ENCODE measurements at places on chromosomes 1 and 21.

- DNase-seq, result no peak
Measured at GRCh38 chr1:218829097-218829496, 344.6 kb upstream of the LYPLAL1 start.

DNA sequence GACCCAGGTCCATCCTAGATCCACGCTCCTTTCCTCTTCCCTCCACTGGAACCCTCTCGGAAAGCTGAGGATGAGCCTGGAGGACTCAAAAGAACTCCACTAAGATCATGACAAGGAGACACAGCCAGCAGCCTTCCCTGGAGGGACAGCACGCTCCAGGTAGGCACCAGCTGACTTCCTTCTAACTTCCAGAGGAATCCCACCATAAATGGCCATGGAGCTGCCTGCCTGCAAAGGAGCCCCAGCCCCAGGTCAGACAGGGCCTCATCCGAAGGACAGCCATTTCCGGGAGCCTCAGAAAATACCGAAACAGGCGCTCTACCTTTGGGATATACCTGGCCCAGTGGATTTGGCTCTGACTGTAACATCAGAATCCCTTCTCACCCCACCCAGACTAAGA is 4.1 kb downstream of the SH3BP5L start:
- DNase-seq, result no peak

GRCh38 chr21:14869984-14870852 is 194.6 kb downstream of the NRIP1 start:
- no peak for DNase-seq

DNA sequence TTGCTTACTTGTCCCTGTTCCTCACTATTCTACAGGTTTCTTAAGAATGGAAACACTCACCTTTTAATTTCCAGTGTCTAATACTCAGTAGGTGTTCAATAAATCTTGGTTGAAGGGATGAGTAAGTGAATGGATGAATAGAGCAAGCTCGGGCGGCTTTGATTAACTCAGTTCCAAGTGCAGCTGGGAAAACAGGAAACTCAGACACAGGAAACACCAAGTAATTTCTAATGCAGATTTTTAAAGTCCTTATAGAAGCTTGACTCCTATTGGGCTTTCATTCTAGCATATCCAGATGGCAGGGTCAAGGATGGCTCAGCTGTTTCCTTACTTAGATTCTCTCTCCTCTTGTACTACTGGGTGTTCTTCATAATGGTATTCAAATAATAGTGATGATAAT is 14.0 kb downstream of the CAMK1G start:
- no peak for DNase-seq

GRCh38 chr1:153238527-153238926 is 21.0 kb upstream of the LORICRIN start:
- no peak for DNase-seq

- no peak for DNase-seq
Measured at GRCh38 chr1:12452262-12452661, 165.7 kb downstream of the DHRS3 start.

DNA sequence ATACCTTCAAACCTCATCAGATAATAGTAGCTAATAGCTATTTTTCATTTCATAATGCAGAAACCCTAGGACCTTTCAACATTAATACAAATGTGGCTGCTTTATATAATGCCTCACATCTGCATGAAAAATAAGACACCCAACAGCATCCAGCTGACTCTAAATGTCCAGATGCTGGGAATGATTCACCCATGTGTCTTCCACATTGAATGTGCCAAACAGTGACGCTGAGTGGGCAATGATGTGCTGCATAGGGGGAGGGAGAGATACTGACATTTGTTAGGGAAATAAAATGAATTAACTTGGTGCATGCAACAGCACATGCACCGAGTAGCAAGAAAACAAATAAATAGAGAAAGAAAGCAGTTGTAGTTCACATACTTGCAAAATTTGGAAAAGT is 199.3 kb downstream of the DSCAM start:
- DNase-seq, result no peak

DNA sequence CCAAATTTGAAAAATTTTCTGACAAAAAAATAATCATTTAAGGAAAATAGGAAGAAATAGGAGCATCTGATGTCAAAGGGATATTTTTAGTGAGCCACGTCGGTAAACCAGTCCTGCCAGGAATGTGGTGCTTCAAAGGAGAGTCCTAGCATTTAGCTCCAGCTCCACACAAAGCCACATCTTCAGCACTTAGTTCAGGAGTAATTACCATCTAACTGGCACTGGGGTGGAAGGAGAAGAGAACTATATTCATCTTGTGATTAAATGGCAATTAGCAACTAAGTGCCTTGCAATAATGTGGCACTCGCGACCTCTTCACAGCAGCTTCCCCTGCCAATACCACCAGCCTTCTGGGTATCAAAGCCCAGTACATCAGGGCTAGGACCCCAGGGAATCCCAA is 409.1 kb downstream of the SETD4 start:
- no peak for DNase-seq

Data from hepatocyte (in vitro differentiated cells).